ENCODE measurements at places on chromosomes 13 and 19.

- no peak for DNase-seq
Observed at GRCh38 chr19:1619094-1619439, 13.8 kb upstream of the UQCR11 start.

DNA sequence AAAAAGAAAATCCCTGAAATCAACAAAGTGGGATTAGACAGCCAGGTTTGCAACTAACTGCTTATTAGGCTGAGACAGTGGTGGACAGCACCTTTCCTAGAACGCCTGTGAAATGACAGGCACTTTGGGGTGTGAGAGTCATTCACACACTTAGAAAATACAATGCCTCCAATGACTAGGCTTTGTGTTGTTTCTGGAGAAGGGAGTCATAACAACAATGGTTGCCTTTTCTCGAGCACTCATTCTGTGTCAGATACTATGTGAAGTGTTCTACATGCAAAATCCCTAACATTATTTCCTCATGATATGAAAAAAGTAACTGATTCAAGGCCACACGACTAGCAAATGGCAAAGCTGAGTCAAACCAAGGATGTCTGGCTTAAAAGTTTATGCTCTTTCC, 41.2 kb downstream of the SACS start:
- DNase-seq: no peak

DNA sequence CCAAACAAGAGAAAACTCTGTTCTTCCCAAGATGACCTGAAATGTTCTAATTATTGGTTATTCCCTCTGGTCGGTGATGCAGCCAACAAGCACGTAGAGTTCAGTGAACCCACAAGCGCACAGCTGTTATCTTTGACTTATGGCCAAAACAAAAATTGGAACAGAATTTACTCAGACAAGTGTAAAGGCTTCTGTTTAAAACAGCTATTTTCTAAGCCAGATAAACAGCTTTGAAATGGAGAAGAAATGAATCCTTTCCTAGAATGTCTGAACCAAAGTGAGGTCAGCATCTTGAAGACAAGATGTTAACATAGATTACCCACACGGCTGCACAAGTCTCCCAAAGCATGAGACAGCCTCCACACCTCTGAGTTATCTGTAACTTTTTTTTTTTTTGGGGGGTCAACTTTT, 669.2 kb downstream of the DIAPH3 start:
- no peak for DNase-seq

- DNase-seq: no peak
Observed at GRCh38 chr19:42360787-42361544, 29.1 kb downstream of the CNFN start.

DNA sequence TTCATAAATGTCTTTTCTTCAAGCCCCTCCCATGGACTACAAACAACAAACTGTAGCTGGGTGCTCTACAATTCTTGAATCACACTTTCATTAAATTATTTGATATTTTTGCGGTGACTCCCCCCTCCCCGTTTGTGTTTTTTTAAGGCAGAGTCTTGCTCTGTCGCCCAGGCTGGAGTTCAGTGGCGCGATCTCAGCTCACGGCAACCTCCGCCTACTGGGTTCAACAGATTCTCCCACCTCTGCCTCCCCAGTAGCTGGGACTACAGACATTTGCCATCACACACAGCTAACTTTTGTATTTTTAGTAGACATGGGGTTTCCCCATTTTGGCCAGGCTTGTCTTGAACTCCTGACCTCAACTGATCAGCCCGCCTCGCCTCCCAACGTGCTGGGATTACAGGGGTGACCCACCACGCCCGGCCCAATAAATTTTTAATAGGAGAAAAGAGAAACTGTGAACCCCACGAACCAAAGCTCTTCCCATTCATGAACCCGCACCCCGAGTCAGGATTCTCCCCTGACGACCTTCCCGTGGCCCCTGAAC, 703 bp downstream of the ZNF506 start:
- no peak for DNase-seq

GRCh38 chr19:29547361-29547960, 21.7 kb downstream of the VSTM2B start:
- no peak for DNase-seq

GRCh38 chr19:33214596-33214995, 11.1 kb downstream of the SLC7A10 start:
- no peak for DNase-seq

- DNase-seq: no peak
Observed at GRCh38 chr13:110525328-110526319, 35.9 kb downstream of the RAB20 start.

- no peak for DNase-seq
Observed at GRCh38 chr19:19477705-19478383, 37.5 kb downstream of the TSSK6 start.

DNA sequence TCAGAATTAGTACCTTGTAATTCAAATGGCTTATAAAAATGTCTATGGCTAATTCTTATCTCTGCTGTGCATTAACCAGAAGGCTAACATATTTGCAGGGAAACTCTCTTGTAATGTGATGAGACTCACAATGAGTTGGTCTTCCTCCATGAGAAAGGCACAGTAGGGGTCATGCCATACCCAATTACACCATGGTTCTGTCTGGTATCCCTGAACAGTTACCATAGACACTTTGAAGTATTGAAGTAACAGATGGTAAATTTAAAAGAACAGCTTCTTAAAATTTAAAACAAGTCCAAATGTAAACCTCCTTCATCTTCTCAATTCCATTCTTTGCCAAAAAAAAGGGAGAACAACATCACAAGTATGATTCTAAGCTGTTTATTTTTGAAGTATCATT, 22.6 kb upstream of the SLAIN1 start:
- DNase-seq: no peak

GRCh38 chr13:76683854-76684253, 202.4 kb downstream of the KCTD12 start:
- DNase-seq: no peak

DNA sequence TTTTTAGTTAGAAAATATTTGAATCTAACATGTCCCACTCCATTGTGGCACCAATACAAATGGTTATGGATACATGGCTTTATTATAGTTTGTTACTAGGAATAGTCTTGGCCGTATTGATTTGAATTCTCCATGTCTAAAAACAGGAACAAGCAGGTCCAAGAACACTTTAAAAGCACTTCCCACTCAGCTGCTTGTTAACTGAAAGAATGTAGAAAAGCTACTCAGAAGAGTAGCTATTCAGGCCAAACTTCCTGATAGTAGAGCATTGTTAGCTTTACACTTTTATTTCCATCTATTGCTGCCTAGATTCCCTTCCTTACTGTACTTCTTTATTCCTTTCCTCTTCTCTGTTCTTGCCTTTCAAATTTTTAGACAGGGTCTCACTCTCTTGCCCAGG, 6.9 kb downstream of the PIBF1 start:
- no peak for DNase-seq

- DNase-seq: no peak
Observed at GRCh38 chr13:56988543-56988942, 152.2 kb upstream of the PRR20A start.

DNA sequence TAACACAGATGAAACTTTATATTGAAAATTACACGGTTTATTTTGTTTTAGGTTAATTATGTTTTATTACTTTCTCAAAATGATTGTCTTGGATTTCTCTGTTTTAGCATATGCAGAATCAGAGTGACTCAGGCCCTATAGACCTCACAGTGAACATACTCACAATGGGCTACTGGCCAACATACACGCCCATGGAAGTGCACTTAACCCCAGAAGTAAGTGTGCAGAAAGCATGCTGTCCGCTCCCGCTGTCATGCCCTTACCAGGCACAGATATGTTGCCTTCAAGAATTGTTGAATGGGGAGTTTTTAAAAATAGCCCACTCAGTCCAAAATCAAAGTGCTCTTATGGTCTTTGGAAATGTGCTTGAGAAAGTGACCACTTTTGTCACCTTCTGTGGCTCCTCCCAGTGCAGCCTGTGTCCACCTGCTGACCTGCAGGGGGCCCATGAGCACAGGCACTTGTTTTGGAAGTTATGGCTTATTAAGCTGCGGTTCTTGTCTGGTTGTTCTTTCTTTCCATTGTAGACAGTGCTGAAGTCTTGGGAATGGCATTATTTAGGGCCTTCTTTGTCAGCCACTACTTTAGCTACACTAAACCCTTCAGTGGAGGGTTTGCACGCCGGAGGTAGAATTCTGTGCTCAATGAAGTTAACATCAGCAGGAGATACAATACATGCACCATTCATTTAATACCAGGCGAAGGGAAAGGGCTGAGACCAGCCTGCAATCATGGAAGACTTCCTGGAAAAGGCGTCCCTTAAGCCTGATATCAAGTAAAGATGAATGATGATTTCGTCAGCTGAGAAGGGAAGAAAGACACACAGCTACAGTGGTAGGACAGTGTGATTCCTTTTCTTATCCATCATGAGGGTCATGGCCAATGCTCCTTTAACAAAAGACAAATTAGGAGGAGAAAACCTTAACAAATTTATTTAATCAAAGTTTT, 36.7 kb downstream of the CUL4A start:
- DNase-seq: no peak

GRCh38 chr13:31052478-31052877, 109.2 kb downstream of the HSPH1 start:
- DNase-seq: no peak

DNA sequence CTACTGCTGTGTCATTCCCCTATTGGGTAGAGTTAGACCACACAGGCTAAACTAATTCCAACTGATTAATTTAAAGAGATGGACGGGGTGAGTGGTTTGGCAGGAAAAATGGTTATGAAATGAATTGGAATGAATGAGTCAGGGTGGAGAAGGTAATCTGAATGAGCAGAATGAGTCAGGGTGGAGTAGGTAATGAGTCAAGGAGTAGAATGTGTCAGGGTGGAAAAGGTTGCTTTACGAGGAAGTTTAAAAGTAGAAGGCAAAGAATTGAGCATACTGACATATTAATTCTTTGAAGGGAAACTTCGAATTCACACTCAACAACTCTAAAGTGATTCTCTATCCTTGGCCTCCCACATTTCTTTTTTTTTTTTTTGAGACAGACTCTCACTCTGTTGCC, 12.7 kb upstream of the ZNF121 start:
- no peak for DNase-seq

DNA sequence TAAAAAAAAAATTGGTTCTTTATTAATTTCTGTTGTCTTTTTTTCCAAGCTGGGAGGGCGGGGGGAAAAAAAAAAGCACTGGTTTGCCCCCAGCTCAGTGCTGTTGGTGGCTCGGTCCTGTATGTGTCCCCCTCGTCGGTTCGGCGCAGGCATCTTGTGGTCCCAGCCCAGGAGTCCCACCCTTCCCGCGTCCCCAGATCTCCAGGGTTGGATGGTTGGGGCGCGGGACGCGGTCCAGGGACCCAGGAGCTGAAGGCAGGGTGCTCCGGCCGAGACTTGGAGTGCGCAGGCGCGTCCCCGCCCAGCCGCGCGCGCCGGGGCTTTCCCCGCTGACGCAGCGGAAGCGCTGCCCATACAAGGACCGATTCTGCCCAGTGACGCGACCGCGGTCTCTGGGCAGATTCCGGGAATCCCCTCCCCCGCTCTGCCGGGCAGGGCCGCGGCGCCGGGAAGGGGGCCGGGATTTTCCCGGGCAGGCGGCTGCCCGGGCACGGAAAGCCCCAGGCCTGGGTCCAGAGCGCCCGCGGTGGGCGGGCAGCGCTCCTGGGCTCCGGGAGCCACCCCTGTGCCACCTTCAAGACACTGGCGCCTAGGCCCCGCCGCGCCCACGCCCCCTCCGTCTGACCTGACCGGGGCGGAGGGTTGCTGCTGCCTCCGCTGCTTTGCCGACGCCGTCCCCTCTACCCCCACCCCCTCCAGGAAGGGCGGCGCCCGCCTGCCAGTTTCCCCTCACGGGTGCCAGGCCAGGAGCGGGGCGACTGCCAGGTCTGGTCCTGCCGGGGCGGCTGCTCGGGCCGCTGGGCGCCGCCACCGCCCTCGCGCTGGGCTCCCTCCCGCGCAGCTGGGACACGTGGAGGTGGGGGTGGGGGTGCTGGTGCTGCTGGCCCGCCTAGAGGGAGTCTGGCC, 2.3 kb downstream of the JUNB start:
- DNase-seq: peak; percentile 95

DNA sequence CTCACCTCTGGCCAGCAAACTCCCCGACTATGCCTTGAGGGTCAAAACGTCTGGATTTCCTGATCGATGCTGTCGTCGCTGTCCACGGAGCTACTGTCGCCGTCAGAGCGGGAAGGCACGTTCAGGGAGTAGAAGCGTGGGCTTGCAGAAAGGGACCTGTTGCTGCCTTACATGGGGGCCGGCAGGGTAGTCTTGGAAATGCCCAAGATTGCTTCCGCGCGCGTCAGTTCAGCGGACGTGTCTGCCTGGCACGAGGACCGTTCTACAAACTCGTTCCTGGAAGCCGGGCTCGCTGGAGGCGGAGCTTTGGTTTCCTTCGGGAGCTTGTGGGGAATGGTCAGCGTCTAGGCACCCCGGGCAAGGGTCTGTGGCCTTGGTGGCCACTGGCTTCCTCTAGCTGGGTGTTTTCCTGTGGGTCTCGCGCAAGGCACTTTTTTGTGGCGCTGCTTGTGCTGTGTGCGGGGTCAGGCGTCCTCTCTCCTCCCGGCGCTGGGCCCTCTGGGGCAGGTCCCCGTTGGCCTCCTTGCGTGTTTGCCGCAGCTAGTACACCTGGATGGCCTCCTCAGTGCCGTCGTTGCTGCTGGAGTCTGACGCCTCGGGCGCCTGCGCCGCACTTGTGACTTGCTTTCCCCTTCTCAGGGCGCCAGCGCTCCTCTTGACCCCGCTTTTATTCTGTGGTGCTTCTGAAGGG, 15.4 kb downstream of the RB1 start:
- no peak for DNase-seq

GRCh38 chr19:57058871-57059270, 60.9 kb upstream of the USP29 start:
- DNase-seq: no peak

DNA sequence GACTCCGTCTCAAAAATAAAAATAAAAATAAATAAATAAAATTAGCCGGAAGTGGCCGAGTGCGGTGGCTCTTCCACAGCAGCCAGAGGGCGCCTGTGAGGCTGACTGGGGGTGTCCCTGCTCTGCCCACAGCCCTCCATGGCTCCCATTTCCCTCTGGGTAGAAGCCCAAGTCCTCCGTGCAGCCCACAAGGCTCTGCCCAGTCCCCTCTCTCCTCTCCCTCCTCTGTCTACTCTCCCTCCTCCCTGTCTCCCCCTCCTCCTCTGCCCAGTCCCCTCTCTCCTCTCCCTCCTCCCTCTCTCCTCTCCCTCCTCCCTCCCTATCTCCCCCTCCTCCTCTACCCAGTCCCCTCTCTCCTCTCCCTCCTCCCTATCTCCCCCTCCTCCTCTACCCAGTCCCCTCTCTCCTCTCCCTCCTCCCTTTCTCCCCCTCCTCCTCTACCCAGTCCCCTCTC, 20.4 kb downstream of the MISP start:
- DNase-seq: no peak
